ENCODE measurements at places on chromosomes 7 and 10.

DNA sequence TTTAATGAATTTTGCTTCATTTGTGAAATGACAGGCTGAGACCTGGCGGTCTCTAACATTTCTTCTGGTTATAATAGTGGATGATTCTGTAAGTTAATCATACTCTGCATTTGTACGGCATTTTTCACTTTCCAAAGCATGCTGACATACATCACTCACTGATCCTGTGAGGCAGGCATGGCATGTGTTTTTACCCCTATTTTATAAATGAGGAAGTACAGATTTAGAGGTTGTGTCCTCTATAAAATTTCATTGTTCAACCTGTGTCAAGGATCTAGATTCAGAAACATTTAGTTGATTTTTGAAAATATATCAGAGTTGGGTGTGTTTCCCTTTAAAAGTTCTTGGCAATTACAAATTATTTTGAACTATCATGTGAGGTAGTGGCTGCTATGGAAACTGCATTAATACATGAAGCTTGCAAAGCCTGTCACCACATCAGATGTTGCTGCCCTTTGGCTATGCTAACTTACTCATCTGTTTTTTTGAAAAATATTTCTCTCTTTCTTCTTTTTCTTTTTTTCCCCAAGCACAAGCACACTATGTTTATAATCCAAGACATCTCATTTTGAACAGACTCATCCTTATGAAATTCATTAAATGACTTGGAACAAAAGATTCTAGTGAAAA lies 172.7 kb downstream of the GNAI1 start:
- no peak for DNase-seq

GRCh38 chr10:64505501-64505900 lies 984.3 kb downstream of the REEP3 start:
- no peak for DNase-seq

- DNase-seq: no peak
These were observed 3.5 kb downstream of the MYPN start for GRCh38 chr10:68112837-68113236.

DNA sequence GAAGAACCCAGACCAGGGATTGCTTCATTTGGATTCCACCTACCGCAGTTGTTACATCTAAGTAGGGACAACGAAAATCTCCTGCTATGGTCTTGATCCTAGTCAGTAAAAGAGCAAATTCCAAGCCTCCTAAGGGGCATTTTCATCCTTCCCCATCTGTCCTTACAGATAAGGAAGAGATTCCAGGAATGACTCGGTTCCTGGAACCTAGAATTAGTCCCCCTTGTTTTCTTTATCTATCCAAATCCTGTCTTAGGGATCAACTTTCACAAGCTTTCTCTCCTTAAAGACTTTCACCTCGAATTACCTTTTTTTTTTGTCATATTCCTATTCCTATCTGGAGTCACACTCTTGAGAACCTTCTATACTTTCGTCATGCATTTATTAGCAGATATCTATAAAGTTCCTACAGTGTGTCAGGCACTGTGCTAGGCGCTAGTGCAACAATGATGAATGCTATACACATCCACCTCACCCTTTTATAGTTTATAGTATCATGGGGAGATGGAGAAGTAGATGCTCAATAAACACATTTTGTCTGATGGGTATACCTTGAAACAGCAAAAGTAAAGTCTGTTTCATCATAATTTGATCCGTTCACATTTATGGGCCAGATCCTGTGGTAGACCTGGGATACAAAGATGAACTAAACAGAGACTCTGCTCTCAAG lies 39.2 kb downstream of the LAMB4 start:
- no peak for DNase-seq

DNA sequence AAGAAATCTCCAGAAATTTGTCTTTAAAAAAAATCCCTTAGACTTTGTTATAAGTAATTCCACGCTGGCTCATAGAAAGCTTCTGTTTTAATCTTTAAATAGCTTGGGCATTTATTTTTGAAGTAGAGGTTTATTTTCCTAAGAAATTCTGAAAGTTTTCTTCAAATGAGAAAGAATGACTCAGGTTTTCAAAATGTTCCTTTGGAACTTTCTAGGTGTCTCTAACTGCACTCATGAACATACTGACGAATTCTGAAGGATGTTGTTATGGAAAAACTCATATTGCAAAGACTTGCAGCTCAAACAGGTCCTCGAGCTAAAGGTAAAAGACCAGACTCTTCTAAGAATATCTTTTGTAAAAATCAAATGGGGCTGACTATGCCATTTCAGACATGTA lies 10.7 kb downstream of the DGKI start:
- DNase-seq: no peak

- DNase-seq: no peak
These were observed 312.4 kb upstream of the CACNA2D1 start for GRCh38 chr7:82755705-82756551.

GRCh38 chr10:133445751-133446708 lies 7.7 kb upstream of the SCART1 start:
- no peak for DNase-seq

DNA sequence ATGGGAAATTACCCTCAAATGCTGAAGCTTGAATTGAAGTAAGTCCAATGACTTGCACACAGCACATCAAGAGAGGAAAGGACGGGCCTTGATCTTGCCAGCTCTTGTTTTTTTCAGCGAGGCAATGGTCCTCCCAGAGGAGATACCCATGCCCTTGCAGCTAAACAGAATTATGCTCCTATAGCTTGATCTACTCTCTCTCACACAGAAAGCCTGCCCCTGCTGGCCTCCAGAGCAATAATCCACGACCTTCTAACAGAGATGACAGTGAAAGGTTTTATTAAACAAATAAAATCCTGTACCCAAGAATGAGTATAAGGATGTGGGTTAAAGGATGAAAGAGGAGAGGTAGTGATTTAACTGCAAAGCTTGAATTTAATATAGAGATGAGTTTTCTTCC lies 268.0 kb downstream of the ADRA2A start:
- no peak for DNase-seq

GRCh38 chr7:144098776-144099175 lies 10.6 kb upstream of the OR2A2 start:
- DNase-seq: no peak

GRCh38 chr10:79055892-79056291 lies 12.9 kb upstream of the ZMIZ1 start:
- DNase-seq: no peak

DNA sequence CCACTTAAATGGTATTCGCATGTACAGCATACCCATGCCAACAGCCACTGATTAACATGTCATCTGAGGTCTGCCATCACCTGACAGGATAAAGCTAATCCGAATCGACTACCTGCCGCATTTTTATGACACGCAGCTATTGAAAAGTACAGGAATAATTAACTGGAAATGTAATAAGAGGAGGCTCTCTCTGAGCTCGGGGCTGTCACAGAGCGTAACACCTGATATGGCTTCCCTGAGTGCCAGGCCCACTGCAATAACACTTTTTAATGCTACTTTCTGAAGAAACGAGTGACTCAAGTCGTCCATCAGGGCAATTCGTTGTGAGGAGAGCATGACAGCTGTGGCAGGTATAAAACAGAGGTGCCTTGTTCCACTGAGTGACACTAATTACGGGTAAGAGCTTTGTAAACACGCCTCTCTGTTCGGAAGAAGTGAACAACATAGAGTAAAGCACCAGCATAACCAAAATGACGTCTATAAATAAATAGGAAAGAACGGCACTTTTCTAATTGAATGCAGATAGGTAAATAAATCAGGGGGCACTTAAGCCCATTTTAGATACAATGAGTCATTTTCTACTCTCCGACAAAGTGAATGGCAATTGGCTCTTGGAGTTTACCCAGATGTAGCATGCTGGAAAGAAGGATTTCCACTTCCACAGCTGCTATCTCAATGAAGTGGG lies 56.5 kb upstream of the CREB5 start:
- DNase-seq: peak; percentile 70

GRCh38 chr7:69599286-69599954 lies 1.1 kb downstream of the AUTS2 start:
- DNase-seq: no peak

- DNase-seq: no peak
These were observed 114.7 kb upstream of the CARD11 start for GRCh38 chr7:3158341-3158760.

DNA sequence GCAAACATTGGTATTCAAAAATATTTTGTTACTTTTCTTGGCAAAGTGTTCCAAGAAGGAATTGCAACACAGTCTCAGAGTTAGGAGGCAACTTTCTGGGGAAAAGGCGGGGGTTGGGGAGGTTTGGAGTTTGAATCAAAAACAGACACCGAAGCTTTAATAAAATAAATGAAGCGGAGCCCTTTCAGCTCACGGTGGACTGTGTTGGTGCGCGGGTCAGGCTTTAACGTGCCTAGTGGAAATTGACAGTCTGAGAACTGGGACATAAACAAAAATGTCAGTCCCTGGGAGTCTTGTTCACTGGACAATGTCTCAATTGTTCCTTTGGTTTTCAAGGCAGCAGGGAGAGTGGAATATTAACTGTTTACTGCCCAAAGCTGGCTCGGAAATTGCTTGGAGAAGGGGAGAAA lies 109.3 kb downstream of the TCF7L2 start:
- DNase-seq: no peak

DNA sequence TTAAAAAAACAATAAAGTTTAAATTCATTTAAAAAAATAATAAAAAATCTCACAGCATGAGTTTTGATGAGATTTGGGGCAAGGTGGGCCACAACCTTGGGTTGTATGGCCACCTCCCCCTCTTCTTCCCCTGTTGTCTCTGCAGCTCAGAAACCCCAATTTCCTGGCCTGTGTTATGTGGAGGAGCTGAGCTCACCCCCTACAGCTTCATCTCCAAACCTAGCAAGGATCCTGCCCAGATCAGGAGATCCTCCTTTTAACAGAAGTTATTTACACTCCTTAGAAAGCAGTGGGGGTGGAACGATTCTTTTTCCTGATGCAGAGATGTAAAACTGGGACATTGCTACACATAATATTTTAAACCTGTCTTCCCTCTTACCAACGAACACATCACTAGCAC lies 6.9 kb upstream of the SH2D4B start:
- no peak for DNase-seq

DNA sequence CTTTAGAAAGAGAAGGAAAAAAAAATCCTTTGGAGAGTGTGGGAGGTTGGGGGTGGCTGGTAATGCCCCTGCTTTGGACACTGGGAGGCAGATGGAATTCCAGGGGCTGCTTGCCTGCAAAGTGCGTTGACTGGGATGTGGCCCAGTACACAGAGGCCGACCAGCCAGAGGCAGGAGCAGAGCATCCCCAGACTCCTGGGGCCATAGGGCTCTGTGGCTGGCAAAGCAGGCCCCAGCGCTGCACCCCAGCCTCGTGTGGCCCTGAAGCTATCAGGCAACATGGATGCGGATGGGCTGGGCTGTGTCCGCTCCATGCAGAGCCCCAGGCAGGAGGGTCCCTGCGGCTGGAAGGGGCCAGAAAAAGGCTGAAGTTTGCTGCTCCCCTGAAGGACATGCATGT lies 361.6 kb upstream of the FZD8 start:
- no peak for DNase-seq

GRCh38 chr7:105399043-105399725 lies 10.5 kb upstream of the SRPK2 start:
- peak; percentile 1 for DNase-seq

DNA sequence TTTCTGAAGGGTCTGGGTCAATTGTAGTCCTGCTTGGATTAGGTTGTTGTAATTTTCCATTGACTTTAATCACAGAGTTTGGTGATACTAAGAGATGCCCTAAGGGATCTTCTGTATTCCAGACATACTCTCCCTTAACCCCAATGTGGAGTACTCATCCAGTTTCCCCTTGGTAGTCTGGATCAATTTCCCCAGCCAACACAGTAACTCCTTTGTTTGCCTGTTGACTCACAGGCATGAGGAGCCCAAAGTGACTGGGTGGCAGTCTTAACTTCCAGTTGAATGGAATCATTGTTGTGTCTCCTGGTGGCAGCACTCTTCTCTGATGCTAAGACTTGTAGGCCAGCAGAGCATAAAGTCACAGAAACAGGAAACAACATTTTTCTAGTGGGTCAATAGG lies 41.5 kb upstream of the PIK3CG start:
- DNase-seq: no peak

DNA sequence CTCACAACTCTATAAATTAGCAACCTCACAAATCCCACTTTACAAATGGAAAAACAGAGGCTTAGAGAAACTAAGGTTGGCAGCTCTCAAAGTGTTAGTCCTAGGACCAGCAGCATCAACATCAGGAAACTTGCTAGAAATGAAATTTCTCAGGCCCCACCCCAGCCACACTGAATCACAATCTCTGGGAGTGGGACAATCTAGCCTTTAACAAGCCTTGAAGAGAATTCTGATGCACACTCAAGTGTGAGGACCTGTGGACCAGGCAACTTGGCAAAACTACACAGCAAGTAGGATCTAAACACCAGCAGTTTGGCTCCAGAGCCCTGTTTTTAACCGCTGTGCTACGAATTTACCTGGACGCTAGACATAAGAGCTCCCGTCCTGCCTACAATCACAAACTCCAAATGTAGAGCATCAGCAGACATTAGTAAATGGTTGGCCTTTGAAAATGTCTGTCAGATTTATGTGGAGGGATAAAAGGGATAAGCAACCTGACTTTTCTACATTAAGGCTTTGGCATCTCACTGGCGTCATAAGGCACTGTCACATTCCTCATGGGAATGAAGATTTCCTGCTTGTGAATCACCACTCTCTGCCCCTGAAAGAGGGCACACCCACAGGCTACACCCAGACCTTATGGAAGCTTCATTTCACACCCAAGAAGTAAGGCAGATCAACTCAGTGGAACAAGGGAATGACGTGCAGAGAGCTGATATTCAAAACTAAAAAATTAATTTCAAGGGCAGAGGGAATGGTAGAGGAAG lies 34.5 kb downstream of the PPP1R3C start:
- no peak for DNase-seq

DNA sequence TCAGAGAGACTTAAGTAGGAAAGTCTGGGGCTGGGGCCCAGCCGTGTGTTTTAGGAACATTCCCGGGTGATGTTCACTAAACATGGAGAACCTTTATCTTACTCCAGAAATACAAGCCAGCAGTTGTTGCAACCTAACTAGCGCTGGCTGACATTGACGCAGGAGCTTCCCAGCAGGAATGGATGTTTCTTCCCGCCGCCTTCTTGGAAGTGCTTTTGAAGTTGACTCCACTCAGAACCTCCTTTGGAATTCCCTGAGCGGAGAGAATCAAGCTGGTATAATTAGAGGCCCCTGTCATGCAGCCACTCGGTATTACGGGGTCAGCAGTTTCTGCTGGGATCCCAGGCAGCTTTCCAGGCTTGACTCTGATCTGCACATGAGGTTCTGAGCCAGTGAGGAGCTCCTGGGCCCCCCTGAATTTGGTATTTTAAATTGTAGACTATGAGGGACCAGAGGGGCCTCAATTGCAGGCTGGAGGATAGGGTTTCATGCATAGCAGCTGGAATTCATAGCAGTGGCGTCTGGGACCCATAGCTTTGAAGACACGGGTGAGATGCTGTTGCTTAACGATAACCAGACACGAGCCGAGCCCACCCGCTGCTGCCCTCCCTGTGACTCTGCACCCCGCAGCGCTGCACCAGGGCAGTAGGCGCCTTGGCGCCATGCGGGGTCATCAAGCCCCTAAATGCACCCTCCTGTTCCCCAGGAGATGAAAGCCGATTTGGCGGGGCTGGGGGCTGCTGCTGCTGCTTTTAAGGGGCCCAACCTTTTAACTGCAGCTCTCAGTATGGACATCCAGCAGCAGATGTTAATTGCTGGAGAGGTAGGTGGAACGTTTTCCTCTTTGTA lies 61.8 kb downstream of the EEPD1 start:
- no peak for DNase-seq

GRCh38 chr7:124071843-124072242 lies 39.0 kb upstream of the TMEM229A start:
- DNase-seq: peak; percentile 87
